ENCODE measurements at places on chromosomes 6 and 20.

DNA sequence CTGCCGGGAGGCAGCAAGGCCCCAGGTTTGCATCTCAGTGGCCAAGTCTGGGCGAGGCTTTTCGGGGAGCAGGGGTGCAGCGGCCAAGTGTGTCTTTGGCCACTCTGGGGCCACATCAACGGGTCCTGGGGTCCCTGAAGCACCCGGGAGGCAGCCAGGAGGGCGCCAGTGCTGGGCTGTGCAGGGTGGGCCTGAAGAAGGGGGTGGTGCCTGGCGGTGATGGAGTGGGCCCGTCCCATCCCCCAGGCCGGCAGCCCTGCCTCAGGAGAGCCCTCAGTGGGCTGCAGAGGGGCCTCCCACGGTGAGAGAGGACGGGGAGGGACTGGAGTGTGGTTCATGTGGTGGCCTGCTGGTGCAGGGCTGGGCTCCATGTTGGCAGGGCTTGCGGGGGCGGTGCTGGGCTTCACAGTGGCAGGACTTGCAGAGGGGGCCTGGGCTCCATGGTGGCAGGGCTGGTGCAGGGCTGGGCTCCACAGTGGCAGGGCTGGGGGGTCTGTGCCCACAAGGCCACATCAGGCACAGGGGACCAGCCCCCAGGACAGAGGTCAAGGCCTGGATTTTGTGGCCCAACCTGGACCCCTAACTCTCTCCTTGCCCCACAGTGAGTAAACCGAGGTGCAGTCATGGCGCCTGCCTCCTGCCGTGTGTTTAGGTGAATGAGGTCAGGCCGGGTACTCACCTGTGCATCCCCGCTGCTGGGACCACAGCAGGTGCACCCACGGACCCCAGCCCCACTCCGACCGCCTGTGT, 10.5 kb upstream of the BHLHE23 start:
- no peak for DNase-seq

GRCh38 chr6:161076181-161076677, 84.7 kb downstream of the MAP3K4 start:
- peak; percentile 79 for DNase-seq

- no peak for DNase-seq
These were observed 211.9 kb downstream of the HAO1 start for GRCh38 chr20:7728338-7728737.

GRCh38 chr6:166610069-166610468, 17.0 kb downstream of the RPS6KA2 start:
- no peak for DNase-seq

GRCh38 chr6:127934956-127935355, 34.1 kb upstream of the THEMIS start:
- DNase-seq: no peak

GRCh38 chr6:7108964-7109836, 1.4 kb downstream of the RREB1 start:
- peak; percentile 46 for DNase-seq

DNA sequence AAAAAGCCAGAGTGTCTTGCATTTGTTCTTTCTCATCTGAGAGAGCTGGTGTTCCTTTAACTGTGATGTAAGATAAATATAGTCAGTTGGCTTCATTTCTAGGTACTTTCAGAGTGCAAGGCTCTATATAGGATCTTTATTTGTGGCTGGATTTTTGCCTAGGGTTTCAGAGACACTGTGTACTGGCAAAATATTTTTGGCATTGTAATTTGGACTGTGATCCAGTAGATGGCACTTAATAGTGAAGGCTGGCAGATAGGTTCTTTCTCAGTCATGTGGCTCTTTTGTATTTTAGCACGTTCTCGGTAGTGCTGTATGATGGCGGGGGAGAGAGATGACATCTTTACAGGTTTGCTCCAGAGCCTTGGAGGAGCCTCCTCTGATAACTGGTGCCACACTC, 26.8 kb upstream of the SLC35B3 start:
- no peak for DNase-seq

DNA sequence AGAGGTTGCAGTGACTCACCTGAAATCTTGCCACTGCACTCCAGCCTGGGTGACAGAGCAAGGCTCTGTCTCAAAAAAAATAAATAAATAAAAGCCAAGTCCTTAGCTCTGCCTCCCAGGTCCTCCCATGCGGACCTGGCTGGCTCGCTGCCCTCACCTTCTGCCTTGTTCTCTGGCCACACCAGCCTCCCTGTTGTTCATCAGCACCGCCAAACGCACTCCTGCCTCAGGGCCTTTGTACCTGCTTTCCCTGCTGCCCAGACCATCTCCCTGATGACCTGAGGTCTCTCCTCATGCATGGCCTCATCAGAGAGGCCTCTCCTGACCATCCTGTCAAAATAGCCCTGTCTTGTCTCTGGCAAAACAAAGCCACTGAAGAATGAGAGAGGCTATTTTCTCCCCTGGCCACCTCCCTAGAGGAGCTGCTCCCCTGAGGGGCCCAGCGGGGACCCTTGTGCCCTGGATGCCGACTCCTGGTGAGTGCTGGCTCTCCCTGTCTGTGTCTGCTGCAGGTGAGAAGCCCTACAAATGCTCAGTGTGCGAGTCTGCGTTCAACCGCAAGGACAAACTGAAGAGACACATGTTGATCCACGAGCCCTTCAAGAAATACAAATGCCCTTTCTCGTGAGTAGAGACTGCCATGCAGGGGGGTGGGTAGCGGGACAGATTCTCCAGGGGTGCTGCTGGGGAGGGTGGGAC, 22.6 kb upstream of the CHMP4B start:
- DNase-seq: no peak

DNA sequence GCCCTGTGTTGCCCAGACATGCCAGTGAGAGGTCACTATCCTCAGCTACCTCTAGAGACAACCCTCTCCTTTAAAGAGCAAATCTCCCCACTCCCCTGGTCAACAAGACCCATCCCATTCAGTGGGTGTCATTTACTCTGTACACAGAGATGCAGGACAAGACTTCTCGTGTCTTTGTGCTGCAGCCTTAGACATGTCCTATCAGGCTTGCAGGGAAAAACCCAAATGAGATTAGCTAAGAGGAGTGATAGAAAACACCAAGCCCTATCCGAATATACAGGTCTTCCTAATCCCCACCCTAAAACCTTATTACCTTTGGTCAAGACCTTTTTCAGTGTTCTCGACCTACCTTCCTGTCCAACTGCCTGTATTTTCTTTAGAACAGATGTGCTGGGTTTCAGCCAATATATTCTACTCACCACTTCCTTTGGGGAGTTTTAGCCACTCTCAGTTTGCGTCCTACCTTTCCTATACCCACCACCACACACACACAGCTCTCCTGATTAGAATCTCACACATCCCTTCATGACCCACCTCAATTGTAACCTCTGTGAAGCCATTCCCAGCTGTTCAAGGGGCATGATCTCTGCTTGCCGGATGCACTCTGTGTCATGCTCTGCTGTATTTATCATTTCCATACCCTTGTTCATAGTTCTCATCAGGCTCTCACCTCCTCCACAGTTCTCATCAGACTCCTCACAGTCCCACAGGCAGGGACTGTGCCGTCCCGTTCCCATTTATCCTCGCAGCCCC, 39.7 kb downstream of the TRAM2 start:
- no peak for DNase-seq

DNA sequence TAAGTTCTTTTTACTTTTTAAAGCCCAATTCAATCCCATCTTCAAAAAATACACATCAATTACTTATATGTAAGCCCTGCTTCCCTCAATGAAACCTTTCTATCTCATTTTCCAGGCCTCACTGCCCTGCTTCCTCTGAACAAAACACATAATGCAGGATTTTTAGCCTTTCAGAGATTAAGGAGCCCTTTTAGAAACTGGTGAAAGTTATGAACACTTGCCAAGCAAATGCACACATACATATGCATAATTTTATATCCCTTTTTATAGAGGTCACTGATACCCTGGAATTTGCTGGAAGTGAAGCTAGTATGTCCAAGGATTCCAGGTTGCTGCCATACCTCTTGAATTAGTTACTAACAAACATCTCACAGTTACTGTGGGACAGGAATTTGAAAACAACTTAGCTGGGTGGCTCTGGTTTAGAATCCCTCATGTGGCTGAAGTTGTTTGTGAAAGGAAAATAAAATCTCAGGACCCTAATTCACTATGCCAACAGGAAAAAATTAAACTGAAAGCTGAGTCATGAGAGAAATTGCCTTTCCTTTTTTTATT, 75.8 kb downstream of the UBE3D start:
- no peak for DNase-seq

- DNase-seq: no peak
These were observed 106.5 kb downstream of the MAFB start for GRCh38 chr20:40582531-40582930.

DNA sequence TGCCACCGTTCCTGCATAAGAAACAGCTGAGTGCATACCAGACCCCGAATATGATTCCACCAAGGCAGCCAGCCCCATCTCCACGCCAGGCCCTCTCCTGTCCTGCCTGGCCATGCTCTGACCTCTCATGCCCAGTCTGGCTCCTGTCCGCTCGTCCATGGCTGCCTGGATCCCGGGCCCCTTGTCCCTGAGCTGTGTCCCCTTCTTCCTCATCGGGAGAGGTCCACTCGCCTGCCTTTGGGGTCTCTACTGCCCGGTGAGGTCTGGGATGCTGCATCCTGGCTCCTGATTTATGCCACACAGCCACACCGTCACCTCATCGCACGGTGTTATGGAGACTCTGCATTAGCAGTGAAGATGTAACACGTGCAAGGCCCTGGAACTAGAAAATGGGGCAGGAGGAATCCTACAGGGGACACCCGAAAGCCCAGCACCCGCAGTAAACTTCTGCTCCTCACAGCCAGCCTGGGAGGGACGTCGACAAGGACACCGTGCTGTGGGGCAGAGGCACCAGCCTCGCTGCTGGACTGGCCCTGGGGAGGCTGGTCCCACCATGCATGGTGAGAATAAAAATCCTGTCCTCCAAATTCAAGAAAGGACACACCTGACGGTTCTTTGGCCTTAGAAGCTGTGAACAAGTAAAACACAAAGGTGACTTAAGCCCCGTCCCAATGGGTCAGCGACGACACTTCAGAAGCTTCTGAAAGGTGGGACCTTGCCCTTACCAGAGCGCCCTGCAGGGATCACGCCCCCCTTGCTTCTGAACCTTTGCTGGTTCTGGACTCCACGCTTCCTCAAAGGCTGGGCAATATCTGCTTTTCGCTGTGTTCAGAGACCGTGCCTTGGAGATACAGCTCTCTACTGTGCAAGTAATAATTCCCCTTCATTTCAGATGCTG, 103.0 kb downstream of the DLL1 start:
- DNase-seq: no peak

- DNase-seq: no peak
These were observed 747.7 kb upstream of the ADGRB3 start for GRCh38 chr6:67887419-67887746.

DNA sequence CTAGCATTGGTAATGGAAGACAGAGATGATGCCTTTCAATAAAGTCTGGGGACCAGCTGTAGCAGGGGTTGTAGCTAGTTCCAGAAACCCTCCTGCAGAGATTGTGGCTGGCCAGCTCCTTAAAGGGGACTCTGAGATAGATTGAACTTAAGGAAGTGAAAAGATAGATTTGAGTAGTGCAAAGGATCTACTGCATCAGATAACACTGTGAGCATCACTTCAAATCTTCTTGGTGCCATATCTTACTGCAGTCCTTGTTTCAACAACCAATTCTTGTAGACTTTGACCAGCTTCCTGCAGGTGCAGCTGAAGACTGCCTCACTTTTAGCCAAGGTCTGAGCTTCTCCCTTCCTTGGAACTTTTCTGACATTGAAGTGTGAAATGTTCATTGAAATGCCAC, 14.8 kb upstream of the CEP162 start:
- DNase-seq: no peak

DNA sequence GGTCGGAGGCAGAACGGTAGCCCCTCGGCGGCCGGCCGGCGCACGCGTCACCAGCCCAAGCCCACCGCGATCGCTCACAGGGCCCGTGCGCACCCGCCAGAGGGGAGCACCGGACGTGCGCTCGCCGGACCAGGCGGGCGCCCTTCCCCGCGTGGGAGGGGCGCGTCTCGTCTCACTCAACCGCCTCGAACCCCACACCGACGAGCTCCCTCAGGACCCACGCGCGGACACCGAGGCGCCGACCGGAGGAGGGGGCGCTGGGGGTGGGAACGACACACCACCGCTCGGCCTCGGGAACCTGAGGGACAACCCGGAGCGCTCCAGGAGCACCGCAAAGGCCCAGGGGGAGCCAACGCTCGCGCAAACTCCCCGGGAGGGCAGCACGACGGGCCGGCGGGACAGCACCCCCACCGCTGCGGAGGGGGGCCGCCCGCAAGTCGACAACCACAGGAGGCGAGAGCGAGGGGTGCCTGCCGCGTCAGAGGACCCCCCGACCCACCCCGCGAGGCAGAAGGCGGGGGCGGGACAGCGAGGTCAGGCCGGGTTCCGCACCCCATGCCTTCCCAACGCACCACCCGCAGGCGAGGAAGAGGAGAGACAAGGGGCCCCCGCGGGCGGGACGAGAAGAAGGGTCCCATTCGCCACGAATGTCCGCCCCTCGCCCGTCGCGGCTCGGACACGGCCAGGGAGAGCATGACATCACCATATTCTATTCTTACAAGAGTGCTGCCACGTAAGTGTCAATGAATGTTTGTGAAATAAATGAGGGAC, 512.7 kb upstream of the ZNF337 start:
- DNase-seq: no peak

- DNase-seq: no peak
These were observed 287.4 kb downstream of the EYA4 start for GRCh38 chr6:133528566-133528965.

GRCh38 chr6:45502456-45502855, 124.7 kb upstream of the SUPT3H start:
- no peak for DNase-seq

GRCh38 chr20:57439432-57439831, 48.2 kb downstream of the RBM38 start:
- DNase-seq: no peak

DNA sequence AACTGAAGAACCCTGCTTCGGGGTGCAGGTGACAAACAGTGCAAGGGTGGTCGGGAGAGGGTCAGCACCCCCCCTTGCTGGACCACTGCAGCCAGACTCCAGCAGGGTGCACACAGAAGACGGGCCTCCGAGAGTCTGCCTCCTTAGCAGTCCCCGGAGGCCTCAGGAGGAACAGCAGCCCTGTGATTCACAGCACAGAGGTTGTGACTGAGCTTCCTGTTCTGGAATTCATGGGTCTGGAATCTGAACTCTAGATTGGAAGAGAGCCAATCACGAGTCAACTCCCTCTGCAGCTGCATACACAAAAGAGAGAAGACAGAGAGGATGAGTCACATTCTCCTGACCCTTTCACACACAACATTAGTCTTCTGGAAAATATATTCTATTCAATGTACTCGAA, 249.0 kb upstream of the OPRM1 start:
- no peak for DNase-seq
